ENCODE measurements at places on chromosomes 6 and 20. TPM values are rescaled to one million over a fixed set of nuclear protein-coding genes. Genes with fewer than 3 reads are reported as not detected.
A peak's percentile ranks its signal among the peaks of the same experiment; 100 is the strongest.

Gene TEAD3
- 91.8 TPM for total RNA-seq

Gene PLG
- 0.22 TPM for total RNA-seq

Gene CLPSL1
- total RNA-seq, result not detected

Gene PLN
- 0.20 TPM for total RNA-seq

Gene ASIP
- total RNA-seq, result not detected

Gene SLC44A4
- total RNA-seq, result 0.66 TPM

- no peak overlapping the region for H3K27ac ChIP-seq
- H3K4me1 ChIP-seq, result no peaks in the 10 kb centered on the region
- H3K4me3 ChIP-seq, result no peak overlapping the region
- no peaks in the 10 kb centered on the region for H3K36me3 ChIP-seq
Measured at GRCh38 chr6:8679823-8680222, 244.5 kb upstream of the SLC35B3 start.

DNA sequence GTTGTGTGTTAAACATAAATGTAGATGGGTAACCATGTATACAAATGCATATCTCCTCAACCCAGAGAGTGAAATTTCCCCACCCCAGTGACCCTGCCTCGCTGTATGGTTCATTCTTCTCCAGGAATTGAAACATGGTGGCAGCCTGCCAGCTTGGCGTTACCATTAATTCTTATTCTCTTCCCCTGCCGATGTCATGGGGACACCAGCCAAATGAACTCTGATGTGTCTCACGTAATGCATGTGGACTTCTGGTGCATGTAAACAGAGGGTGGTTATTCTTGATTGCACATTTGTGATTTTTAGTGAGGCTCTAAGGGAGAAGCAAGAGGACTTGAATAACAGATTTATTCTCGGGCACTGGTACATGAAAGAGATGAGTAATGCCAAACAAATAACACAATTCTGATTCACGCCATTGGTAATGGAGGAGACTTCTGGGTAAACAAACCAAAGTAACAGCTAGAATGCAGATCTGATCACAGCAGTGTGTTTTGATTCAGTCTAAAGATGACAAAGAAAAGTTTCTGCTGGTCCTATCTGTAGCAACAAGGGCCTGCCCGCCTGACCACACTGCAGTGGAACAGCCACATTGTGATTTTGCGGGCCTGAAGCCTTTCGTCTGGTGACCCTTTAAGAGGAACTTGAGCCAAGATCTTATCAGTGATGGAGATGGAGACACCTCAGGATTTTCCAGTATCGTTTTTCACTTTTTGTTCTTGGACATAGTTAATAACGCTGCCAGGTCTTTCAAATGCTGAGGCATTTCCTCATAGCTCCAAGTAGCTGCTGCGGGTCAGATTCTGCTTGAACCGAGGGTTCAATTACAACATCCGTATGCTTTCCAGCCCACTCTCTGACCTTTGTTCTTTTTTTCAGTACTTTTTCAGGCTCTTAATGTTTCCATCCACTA is 171.8 kb upstream of the AKAP12 start:
- peaks cover 7% of the 10 kb centered on the region for H3K36me3 ChIP-seq
- H3K4me3 ChIP-seq, result no peak overlapping the region
- H3K27me3 ChIP-seq, result no peaks in the 10 kb centered on the region

DNA sequence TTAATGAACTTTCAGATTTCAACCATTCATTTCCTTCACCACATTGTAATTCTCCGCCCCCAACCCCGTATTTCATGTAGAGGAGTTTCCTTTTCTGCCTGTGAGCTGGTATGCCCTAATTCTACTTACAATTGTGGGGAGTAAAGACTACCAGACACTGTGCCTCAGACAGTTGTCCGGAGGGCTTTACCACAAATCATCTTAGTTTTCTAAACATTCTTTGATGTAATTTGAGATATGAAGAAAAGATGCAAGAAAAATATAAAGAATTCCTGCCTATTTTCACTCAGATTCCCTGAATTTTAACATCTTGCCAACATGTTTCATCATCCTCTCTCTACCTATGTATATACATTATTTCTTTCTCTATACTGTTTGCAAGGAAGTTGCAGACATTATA is 28.3 kb upstream of the LOC128125822 start:
- H3K4me1 ChIP-seq, result peaks cover 22% of the 10 kb centered on the region
- H3K27me3 ChIP-seq, result peaks cover 5% of the 10 kb centered on the region
- DNase-seq, result no peak
- H3K36me3 ChIP-seq, result no peaks in the 10 kb centered on the region
- H3K27ac ChIP-seq, result peak overlapping the region; percentile 23

GRCh38 chr20:3121271-3121911 is 36.9 kb upstream of the AVP start:
- H3K27ac ChIP-seq, result no peak overlapping the region
- peaks cover 47% of the 10 kb centered on the region for H3K36me3 ChIP-seq
- no peaks in the 10 kb centered on the region for H3K4me1 ChIP-seq
- no peak for DNase-seq
- no peak overlapping the region for H3K4me3 ChIP-seq

GRCh38 chr6:34544776-34545471 is 11.2 kb downstream of the SPDEF start:
- H3K4me3 ChIP-seq, result no peak overlapping the region
- peaks cover 4% of the 10 kb centered on the region for H3K27me3 ChIP-seq
- no peak for DNase-seq
- H3K4me1 ChIP-seq, result peaks cover 2% of the 10 kb centered on the region
- no peak overlapping the region for H3K27ac ChIP-seq

DNA sequence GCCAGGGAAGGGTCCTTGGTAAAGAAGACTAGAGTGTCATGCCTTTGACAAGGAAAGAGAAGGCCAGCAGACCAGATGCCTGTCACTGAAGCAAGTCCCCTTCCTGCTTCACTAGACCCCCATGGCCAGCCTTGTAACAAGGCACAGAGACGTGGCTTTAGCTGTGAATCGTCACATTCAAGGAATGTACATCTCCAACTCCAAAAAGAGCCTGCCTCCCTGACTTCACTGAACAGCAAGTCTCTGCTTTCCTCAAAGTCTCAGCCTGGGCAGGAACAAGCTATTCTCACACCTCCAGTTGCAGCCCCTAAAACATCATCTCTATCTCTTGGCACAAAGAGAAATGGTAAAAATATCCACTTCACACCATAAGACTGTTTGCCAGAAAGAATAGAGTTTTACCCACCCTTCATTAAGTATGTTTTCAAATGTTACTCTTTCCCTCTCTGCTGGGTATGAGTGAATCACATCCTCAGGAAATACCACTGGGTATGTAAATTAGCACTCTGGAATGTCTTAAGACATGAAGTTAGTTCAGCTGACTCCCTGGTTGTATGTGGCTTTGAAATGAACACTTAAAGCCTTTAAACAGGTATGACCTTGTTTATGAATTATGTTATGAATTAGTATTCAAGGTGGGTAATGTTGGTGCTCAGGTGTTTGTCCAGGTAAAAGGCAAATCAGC is 46.4 kb upstream of the NT5E start:
- H3K36me3 ChIP-seq, result no peaks in the 10 kb centered on the region
- no peaks in the 10 kb centered on the region for H3K4me1 ChIP-seq
- no peak overlapping the region for H3K4me3 ChIP-seq

DNA sequence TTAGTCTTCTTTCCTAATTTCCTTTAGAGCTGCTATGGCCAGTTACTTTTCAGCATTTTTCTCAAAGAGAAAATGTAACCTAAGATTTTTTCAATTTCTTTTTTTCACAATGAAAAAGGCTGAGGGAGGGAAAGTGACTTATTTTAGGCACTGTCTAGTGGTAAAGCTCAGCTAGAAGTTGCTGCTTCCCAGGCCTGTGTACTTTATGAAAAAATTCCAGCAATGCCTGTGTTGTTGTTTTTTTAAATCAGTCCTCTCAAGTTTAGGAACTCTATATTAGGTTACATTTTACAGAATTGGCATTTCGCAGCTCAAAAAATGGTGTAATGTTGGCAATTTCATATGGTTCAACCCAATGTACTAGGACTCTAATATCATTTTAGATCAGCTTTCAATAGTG is 269.6 kb downstream of the ARID1B start:
- no peaks in the 10 kb centered on the region for H3K36me3 ChIP-seq
- no peaks in the 10 kb centered on the region for H3K27me3 ChIP-seq
- no peak overlapping the region for H3K4me3 ChIP-seq
- H3K27ac ChIP-seq, result no peak overlapping the region
- no peak for DNase-seq

DNA sequence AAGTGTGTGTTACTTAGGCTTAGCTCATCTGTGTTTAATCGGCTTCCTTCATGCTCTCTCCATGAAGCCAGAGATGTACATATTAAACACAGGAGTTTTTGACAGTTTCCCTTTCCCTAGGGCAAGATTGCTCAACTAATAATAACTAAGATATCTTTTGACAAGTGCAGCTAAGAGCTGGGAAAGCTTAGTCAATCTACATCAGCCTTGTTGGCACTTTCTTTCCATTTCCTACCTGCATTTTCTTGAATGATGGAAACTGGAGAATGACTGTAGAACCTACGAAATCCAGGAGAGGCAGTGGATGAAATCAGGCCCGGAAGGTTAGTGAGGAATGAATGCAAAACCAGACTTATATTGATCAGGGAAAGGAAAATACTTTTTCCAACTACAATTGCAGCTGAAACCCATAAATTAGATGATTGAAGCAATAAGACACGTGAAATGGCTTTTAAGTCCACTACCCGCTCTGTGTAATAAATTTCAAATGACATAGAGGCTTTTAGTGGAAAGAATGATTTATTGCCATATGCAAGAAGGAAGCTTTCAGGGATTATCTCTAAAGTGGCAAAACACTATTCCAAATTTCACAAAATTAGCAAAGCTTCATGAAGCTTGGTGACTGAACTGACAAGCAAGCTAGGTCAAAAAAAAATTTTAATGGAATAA is 237.2 kb upstream of the ID4 start:
- DNase-seq, result no peak
- H3K4me3 ChIP-seq, result no peak overlapping the region

- H3K27me3 ChIP-seq, result peaks cover 20% of the 10 kb centered on the region
- no peak overlapping the region for H3K27ac ChIP-seq
- no peak overlapping the region for H3K4me3 ChIP-seq
- DNase-seq, result no peak
- no peaks in the 10 kb centered on the region for H3K36me3 ChIP-seq
- H3K4me1 ChIP-seq, result no peaks in the 10 kb centered on the region
Measured at GRCh38 chr6:167733740-167734661, 92.7 kb upstream of the AFDN start.

GRCh38 chr20:16098890-16099639 is 474.2 kb downstream of the KIF16B start:
- no peaks in the 10 kb centered on the region for H3K27me3 ChIP-seq
- H3K4me1 ChIP-seq, result peaks cover 18% of the 10 kb centered on the region
- H3K36me3 ChIP-seq, result no peaks in the 10 kb centered on the region
- DNase-seq, result no peak
- no peak overlapping the region for H3K27ac ChIP-seq

DNA sequence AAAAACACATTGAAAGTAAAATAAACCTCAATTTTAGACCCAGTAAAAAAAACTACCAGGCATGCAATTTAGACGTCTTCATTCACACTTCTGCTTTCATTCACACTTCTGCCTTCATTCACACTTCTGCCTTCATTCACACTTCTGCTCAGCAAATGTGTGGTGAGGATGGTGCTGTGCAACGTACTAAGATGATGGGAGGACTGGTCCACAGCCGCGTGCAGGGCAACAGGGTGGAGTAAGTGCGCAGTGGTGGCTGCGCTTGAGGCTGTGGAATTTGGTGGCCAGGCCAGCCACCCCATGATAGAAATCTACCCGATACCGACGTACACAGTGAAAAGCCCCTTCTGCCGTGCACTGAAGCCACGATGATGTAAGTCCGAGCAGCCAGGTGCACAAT is 114.3 kb upstream of the CD93 start:
- no peaks in the 10 kb centered on the region for H3K36me3 ChIP-seq
- peaks cover 75% of the 10 kb centered on the region for H3K27me3 ChIP-seq
- H3K4me1 ChIP-seq, result no peaks in the 10 kb centered on the region
- no peak overlapping the region for H3K4me3 ChIP-seq
- DNase-seq, result no peak
- H3K27ac ChIP-seq, result no peak overlapping the region

GRCh38 chr6:38214159-38214558 is 394.6 kb downstream of the ZFAND3 start:
- no peak overlapping the region for H3K4me3 ChIP-seq
- DNase-seq, result no peak
- H3K4me1 ChIP-seq, result peaks cover 26% of the 10 kb centered on the region
- no peaks in the 10 kb centered on the region for H3K27me3 ChIP-seq
